ENCODE measurements at places on chromosomes 12 and 14. TPM values are rescaled to one million over a fixed set of nuclear protein-coding genes. Genes with fewer than 3 reads are reported as not detected.

GRCh38 chr12:45599196-45599595, 130.3 kb upstream of the ARID2 start:
- H3K4me3 ChIP-seq, result no peak overlapping the region
- no peak overlapping the region for H3K27ac ChIP-seq
- no peak for DNase-seq
- H3K4me1 ChIP-seq, result peaks cover 5% of the 10 kb centered on the region
- no peaks in the 10 kb centered on the region for H3K27me3 ChIP-seq

DNA sequence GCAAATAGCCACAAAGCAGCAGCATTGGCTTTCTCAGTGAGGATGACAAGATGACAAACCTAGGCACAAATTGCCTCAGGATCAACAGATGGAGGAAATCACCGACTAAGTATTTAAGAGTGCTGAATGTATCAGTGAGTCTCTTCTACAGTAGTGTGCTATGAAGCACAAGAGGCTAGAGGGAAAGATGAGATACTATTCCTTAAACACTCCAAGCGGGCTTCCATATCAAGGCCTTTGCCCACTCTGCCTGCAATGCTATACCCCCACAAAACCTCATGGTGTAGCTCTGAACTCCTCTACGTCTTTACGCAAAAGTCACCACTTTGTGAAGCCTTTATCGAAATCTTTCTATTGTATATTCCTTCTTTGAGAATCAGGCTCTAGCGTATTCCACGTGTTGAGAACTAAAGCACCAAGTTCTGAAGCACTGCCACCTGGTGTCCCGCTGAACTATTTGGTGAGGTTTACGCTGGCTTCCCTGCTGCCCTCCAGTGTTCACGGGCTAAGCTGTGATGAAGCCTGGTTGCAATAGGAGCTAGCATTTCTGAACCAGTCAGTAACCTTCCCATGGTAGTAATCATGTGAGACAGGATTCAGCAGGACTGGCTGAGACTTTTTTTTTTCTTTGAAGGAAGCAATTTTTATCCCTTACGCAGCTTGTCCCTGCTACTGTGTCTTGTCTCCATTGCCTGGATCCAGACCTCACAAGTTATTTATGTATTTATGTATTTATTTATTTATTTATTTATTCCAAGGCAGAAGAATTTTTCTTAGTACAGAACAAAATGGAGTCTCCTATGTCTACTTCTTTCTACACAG, 426.5 kb upstream of the OR4E1 start:
- no peak overlapping the region for H3K4me3 ChIP-seq
- peaks cover 8% of the 10 kb centered on the region for H3K27me3 ChIP-seq
- no peaks in the 10 kb centered on the region for H3K36me3 ChIP-seq

DNA sequence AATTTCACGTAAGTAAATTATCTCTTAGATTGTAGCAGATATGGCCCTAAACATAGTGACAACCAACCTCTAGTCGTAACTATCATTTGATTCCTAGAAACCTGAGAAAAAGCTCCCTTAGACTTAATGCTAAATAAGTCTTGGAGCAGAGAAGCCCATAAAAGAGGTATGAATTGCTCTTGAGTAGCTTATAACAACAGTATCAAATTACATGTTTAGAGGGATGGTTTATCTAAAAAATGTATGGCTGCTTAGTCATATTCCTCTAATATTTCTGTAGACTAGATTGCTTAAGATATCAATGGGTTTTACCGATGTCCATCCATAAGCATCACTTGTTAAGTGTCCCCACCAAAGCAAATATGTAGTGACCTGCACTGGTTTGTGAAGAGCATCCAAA, 259.7 kb downstream of the NELL2 start:
- H3K4me1 ChIP-seq, result no peaks in the 10 kb centered on the region
- no peaks in the 10 kb centered on the region for H3K36me3 ChIP-seq
- no peak for DNase-seq
- no peaks in the 10 kb centered on the region for H3K27me3 ChIP-seq
- H3K4me3 ChIP-seq, result no peak overlapping the region

- no peak overlapping the region for H3K4me3 ChIP-seq
- H3K27ac ChIP-seq, result no peak overlapping the region
- peaks cover 13% of the 10 kb centered on the region for H3K36me3 ChIP-seq
- no peak for DNase-seq
- no peaks in the 10 kb centered on the region for H3K27me3 ChIP-seq
- H3K4me1 ChIP-seq, result no peaks in the 10 kb centered on the region
Observed at GRCh38 chr12:45148619-45149018, 67.3 kb upstream of the ANO6 start.

DNA sequence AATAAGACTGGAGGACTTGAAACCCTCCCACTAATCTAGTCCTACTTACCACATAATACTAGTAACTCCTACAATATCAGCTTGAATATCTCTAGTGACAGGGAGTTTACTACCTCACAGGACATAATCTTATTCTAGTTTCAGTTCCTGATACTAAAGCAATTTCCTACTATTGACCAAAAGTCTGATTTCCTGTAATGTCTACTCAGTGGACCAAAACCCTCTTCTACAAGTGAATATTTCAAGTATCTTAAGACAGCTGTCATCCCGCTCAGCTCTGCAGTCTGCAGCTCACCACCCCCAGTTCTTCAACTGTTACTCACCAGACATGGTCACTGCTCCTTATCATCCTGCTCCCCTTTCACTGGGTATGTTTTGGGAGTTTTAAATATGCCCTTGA, 70.8 kb upstream of the TMCC3 start:
- no peaks in the 10 kb centered on the region for H3K36me3 ChIP-seq
- H3K27ac ChIP-seq, result no peak overlapping the region
- H3K4me3 ChIP-seq, result no peak overlapping the region
- H3K27me3 ChIP-seq, result no peaks in the 10 kb centered on the region
- DNase-seq, result no peak

- no peak overlapping the region for H3K27ac ChIP-seq
- H3K27me3 ChIP-seq, result no peaks in the 10 kb centered on the region
- no peak for DNase-seq
- peaks cover 10% of the 10 kb centered on the region for H3K4me1 ChIP-seq
- H3K4me3 ChIP-seq, result no peak overlapping the region
Observed at GRCh38 chr14:50040401-50040775, 76.0 kb downstream of the VCPKMT start.

- no peak overlapping the region for H3K4me3 ChIP-seq
- no peak overlapping the region for H3K27ac ChIP-seq
- DNase-seq, result no peak
Observed at GRCh38 chr14:79740066-79740601, 471.2 kb downstream of the DIO2 start.

- no peaks in the 10 kb centered on the region for H3K36me3 ChIP-seq
- H3K4me3 ChIP-seq, result peak overlapping the region; percentile 81
- no peak overlapping the region for H3K27ac ChIP-seq
- peaks cover 5% of the 10 kb centered on the region for H3K4me1 ChIP-seq
- H3K27me3 ChIP-seq, result peaks cover 83% of the 10 kb centered on the region
Observed at GRCh38 chr12:129903092-129903945, 506 bp downstream of the TMEM132D start.

- no peaks in the 10 kb centered on the region for H3K36me3 ChIP-seq
- no peak overlapping the region for H3K27ac ChIP-seq
- H3K4me1 ChIP-seq, result peaks cover 11% of the 10 kb centered on the region
- no peak for DNase-seq
- no peaks in the 10 kb centered on the region for H3K27me3 ChIP-seq
- no peak overlapping the region for H3K4me3 ChIP-seq
Observed at GRCh38 chr12:87381742-87382141, 647.5 kb downstream of the C12orf50 start.

- peaks cover 8% of the 10 kb centered on the region for H3K27me3 ChIP-seq
- no peak overlapping the region for H3K27ac ChIP-seq
- H3K4me3 ChIP-seq, result peak overlapping the region; percentile 38
- H3K4me1 ChIP-seq, result peaks cover 17% of the 10 kb centered on the region
Observed at GRCh38 chr14:99609245-99610170, 5.5 kb upstream of the CCDC85C start.

DNA sequence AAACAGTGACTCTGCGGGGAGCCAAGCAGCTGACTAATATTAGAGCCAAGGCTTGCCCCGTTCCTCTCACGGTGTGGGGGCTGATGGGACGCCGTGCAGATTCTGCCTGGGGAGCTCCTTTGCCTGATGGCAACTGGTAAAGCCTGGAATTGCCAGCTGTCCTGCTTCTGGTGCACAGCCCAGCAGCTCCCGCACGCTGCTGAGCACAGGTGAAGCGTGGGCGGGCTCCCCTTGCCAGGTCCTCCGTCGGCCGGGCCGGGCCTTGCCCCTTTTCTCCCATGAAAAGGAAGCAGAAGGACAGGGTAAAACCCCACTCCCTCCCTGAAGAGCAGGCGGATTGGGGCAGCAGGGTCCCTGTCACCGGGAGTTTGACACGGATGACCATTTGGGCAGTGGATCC, 79.0 kb downstream of the WDR20 start:
- H3K27ac ChIP-seq, result no peak overlapping the region
- H3K4me3 ChIP-seq, result no peak overlapping the region
- H3K36me3 ChIP-seq, result peaks cover 2% of the 10 kb centered on the region
- DNase-seq, result no peak
- H3K27me3 ChIP-seq, result no peaks in the 10 kb centered on the region

DNA sequence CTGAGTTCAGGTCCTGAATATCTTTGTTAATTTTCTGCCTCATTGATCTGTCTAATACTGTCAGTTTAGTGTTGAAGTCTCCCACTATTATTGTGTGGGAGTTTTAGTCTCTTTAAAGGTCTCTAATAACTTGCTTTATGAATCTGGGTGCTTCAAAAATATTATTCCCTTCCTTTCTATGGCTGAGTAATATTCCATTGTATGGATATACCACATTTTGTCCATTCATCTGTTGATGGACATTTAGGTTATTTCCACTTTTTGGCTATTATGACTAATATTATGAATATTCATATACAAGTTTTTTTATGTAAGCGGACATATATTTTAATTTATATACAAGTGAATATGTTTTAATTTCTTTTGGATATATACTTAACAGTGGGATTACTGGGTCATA, 82.7 kb downstream of the SDR9C7 start:
- no peaks in the 10 kb centered on the region for H3K4me1 ChIP-seq
- H3K27ac ChIP-seq, result no peak overlapping the region
- peaks cover 7% of the 10 kb centered on the region for H3K36me3 ChIP-seq

DNA sequence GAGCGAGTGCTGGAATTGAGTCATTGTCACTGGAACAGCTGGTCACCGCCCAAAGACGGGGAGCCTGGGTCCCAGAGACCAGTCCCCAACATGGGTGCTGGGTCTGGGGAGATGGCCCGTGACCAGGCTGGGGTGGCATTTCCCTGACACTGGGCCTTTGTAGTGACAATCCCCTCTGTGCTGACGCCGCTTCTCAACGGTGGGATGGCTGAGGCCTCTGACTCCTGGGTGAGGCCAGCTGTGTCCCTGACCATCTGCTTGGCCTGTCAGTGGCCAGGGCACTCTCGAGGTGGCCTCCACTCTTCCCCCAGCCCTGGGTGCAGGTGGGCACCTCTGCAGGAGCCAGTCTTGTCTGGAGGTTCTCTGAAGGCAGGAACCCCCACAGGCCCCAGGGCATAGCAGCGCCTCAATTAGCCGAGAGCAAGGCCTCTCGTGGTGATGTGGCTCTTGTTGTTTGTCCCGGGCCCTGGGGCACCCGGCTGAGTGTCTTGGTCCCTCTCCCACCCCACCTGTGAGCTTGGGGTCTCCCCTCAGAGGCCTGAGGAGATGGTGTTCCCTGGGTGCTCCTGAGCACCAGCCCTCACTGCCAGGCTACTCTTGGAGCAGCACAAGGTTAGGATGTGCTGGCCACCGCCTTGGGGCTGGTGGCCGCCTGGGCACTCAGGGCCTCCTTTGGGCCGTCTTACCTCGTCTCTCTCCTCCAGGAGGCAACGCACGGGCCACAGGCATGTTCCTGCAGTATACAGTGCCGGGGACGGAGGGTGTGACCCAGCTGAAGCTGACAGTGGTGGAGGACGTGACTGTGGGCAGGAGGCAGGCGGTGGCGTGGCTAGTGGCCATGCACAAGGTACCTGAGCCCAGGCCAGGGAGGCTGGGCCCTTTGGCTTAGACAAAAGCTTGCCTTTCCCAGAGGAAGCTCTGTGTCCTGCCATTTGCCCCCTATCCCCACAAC, 16.6 kb downstream of the ZFYVE21 start:
- no peak for DNase-seq
- peaks cover 2% of the 10 kb centered on the region for H3K36me3 ChIP-seq
- peaks cover 4% of the 10 kb centered on the region for H3K4me1 ChIP-seq
- H3K27ac ChIP-seq, result peak overlapping the region; percentile 82
- no peaks in the 10 kb centered on the region for H3K27me3 ChIP-seq

- no peaks in the 10 kb centered on the region for H3K27me3 ChIP-seq
- no peak overlapping the region for H3K27ac ChIP-seq
- peaks cover 3% of the 10 kb centered on the region for H3K36me3 ChIP-seq
Observed at GRCh38 chr12:46547421-46548354, 175.1 kb upstream of the SLC38A2 start.

DNA sequence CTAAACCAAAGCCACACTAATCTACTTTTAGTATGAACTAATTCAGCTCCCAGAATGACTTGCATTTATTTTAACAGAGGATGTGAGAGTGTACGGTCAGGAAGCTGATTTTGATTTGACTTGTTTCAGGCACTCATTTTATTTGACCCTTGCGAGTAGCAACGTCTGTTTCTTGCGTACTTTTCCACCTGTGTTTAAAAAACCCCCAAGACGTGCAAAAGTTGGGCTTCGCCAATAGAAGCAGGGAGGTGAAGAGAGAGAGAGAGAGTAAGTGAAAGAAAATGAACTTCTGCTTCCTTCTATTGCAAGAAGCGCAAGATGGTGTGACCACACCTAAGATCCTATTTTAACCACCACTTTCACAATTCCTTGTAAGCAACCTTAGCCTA, 6.7 kb upstream of the SLC15A4 start:
- no peak overlapping the region for H3K4me3 ChIP-seq
- H3K4me1 ChIP-seq, result peaks cover 7% of the 10 kb centered on the region
- H3K36me3 ChIP-seq, result no peaks in the 10 kb centered on the region
- H3K27me3 ChIP-seq, result no peaks in the 10 kb centered on the region
- DNase-seq, result no peak

DNA sequence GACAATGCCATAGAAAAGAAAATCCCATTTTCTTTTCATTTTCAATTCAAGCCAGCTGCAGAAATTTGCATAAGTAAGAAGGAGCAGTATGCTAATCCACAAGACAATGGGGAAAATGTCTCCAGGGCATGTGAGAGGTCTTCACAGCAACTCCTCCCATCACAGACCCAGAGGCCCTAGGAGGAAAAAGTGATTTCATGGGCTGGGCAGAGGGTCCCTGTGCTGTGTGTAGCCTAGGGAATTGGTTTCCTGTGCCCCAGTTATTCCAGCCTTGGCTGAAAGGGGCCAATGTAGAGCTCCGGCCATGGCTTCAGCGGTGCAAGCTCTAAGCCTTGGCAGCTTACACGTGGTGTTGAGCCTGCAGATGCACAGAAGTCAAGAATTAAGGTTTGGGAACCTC, 211.4 kb downstream of the CCDC59 start:
- H3K27me3 ChIP-seq, result no peaks in the 10 kb centered on the region
- H3K36me3 ChIP-seq, result no peaks in the 10 kb centered on the region
- no peak for DNase-seq
- no peaks in the 10 kb centered on the region for H3K4me1 ChIP-seq

The WASHC3 gene
- total RNA-seq, result 22.4 TPM

The MGP gene
- not detected for total RNA-seq

The APEX1 gene
- 437 TPM for total RNA-seq

The TAS2R9 gene
- not detected for total RNA-seq

The SLC6A12 gene
- total RNA-seq, result 0.47 TPM

The DLST gene
- total RNA-seq, result 97.4 TPM

The HOXC6 gene
- 10.7 TPM for total RNA-seq

The C12orf42 gene
- total RNA-seq, result not detected

The RHOJ gene
- total RNA-seq, result 34.6 TPM

The RPL10L gene
- not detected for total RNA-seq

The ZDHHC22 gene
- 5.9 TPM for total RNA-seq

The ALG10B gene
- 17.1 TPM for total RNA-seq

Measured in neural crest cell (in vitro differentiated cells).